ENCODE measurements at places on chromosomes 1 and 21. TPM values are rescaled to one million over a fixed set of nuclear protein-coding genes. Genes with fewer than 3 reads are reported as not detected.

The OR2T4 gene
- not detected for total RNA-seq

The RGSL1 gene
- not detected for total RNA-seq

The ADGRB2 gene
- 8.2 TPM for total RNA-seq

The IGSF9 gene
- not detected for total RNA-seq

The DDI2 gene
- total RNA-seq: 12.5 TPM

The PLA2G2A gene
- not detected for total RNA-seq

The TESK2 gene
- 2.5 TPM for total RNA-seq

The TCP10L gene
- total RNA-seq: 0.19 TPM

The MEGF6 gene
- 38.9 TPM for total RNA-seq

The TRIM46 gene
- total RNA-seq: 1.5 TPM

The PSRC1 gene
- 15.9 TPM for total RNA-seq

The FCRL6 gene
- not detected for total RNA-seq

The L1TD1 gene
- not detected for total RNA-seq

The CLCA4 gene
- total RNA-seq: not detected

The MRPL9 gene
- 99.5 TPM for total RNA-seq

The LRRN2 gene
- total RNA-seq: not detected

The NOS1AP gene
- total RNA-seq: under 0.01 TPM

The EPHA8 gene
- total RNA-seq: not detected

The DYNLT5 gene
- total RNA-seq: 2.5 TPM

All from regular cardiac myocyte (primary cell).